ENCODE measurements at places on chromosomes 2 and 18.

GRCh38 chr18:3340682-3341097, 78.8 kb downstream of the MYL12B start:
- no peak for DNase-seq

- peak; percentile 17 for DNase-seq
Measured at GRCh38 chr2:200962811-200963123, 693 bp downstream of the ORC2 start.

- no peak for DNase-seq
Measured at GRCh38 chr2:129934044-129934822, 45.2 kb upstream of the RAB6C start.

DNA sequence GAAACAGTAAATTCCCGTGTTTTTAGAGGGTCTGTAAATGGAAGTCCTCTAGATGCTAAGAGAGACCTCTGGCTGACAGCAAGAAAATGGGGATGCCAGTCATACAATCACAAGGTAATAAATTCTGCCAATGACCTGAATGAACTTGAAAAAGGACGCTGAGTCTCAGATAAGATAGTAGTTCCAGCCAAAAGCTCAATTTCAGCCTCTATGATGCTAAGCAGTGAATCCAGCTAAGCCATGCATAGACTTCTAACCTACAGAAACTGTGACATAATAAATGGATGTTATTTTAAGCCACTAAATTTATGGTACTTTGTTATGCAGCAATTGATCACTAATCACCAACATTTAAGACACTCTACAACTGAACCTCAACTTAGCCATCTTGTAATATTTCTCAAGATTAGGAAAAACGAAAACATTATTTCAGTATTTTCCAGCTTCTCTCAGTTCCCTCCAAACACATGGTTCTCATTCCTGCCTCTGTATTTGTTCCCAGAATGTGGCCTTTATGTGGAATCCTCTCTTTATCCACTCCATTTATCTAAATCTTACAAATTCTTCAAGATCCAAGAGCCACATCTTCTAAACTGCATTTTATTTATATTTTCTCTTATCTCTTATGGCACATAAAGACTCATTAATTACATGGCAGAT, 331.1 kb downstream of the GULP1 start:
- DNase-seq: no peak
